Colonic mucosa (tissue), 4 donors: ENCODE measurements at places on chromosomes 4 and X.

DNA sequence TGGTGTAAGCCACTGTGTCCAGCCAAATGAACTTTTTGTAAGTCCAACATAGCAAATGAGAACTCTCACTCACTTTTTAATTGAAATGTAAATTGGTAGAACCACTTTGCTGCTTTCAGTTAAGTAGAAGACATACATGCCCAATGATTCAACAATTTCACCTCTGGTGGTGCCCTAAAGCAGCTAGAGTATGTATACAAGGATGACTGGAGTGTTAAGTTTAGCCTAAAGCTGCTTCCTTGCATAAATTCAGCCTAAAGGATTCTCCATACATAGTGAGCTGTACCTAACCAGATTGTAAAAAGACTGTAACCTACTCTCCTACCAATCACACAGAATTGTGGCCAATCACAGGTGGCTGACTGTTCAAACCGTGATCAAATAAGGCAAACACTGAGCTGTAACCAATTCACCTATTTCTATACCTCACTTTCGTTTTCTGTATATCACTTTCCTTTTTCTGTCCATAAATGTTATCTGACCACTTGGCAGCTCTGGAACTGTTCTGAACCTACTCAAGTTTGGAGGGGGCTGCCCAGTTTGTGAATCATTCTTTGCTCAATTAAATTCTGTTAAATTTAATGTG lies 39.9 kb downstream of the PDS5A start:
- no peak for DNase-seq

- no peak for DNase-seq
Measured at GRCh38 chr4:77715414-77716290, 103.5 kb downstream of the CNOT6L start.

DNA sequence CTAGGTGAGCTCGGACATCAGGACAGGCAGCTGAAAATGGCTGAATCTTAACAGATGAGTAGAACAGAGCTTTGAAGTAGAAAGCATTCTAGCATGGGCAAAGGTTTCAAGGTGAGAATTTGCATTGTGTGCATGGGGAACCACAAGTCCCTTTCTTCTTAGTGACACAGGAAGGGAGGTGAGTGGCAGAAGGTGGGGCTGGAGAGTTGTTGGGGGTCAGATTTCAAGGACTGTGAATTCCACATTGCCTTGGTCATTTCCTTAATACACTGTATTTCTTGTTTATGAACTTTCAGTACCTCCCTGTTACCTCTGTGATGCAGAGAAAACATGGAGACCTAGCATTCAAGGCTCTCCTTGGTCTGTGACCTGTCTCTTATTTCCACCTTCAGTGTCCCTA lies 4.1 kb downstream of the APEX2 start:
- no peak for DNase-seq

- no peak for DNase-seq
Measured at GRCh38 chr4:163110442-163110841, 56.2 kb downstream of the NAF1 start.

- peak; percentile 91 for DNase-seq
Measured at GRCh38 chr4:151325111-151325948, at the start of gene SH3D19. SH3D19 (minus strand) TSS chr4:151325605; CDS start chr4:151325352, 253 bp downstream.

- DNase-seq: no peak
Measured at GRCh38 chr4:80343887-80344286, 8.4 kb downstream of the CFAP299 start.

DNA sequence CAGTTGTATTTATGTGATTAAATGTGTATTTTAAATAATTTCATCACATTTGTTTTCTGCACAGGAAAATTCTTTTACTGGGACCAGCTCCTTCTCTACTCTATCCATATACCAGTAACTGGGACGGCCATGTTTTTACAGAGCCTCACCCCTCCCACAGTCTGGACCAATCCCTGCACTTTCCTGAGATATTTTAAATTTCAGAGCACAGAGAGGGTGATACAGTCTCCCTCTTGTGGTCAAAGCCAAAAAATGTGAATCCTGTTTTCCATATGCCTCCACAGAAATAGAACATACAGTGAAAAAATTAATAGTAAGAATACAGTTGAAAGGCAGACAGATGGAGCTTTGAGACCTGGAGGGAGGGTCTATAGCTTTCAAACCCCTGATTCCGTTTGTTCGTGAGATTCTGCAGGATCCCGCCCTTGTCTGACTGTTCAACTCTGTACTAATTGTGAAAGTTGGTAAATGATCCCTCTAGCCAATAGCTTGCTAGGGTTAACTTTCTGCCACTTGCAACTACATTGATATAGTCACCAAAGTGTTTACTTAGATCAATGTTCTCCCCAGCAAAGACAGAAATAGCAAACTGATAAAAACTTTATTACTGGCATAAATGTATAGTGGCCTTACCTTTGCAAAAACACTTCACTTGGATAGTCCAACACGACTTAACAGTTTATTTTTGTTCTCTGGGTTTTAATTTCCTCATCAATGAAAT lies 172.2 kb downstream of the PPARGC1A start:
- no peak for DNase-seq

DNA sequence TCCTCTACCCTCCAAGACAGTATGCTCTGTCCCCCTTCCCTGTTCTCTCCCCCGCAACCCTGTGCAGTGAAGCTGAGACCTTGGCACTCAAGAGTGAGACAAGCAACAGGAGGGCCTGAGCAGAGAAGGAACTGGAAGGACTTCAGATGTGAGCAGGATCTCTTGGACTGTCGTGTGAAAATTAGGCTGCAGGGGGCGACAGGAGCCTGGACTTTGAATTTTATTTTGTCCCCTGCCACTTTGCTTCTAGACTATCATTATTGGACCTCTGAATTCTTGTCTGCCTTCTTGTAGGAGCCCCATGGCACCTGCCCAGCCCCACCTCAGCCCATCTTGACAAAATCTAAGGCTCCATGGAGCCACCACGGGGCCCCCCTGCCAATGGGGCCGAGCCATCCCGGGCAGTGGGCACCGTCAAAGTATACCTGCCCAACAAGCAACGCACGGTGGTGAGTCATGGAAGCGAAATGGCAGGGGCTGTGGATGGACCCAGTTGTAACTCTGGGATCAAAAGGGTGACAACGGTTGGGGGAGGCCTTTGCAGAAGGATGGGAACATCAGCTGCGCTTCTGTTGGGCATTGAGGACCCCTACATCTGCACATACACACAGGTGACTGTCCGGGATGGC lies 1.7 kb downstream of the ARAF start:
- DNase-seq: no peak

GRCh38 chr4:137263206-137263605 lies 269.1 kb downstream of the PCDH18 start:
- DNase-seq: no peak

- DNase-seq: no peak
Measured at GRCh38 chr4:101101072-101101471, 246.3 kb downstream of the PPP3CA start.

- DNase-seq: no peak
Measured at GRCh38 chrX:123834116-123834515, 25.7 kb upstream of the XIAP start.

DNA sequence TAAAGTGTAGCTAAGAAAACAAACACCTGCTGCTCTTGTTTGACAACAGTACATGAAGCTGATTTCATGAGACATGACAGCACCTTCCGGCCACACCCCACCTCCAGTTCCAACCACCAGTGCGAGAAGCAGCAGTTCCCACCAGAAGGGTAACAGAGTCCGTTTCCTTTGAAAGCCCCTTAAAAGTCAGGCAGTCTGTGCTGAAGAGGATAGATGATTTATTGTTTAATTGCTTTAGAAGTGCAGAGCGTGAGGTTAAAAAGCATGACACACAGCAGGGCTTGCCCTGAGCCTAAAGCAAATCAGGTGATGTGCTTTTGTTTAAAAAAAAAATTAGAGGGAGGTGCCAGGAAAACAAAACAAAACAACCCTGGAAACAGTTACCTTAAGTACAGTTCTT lies 82.6 kb downstream of the HADH start:
- DNase-seq: peak; percentile 49
